Activated T-helper 1 cell treated with anti-CD3 and anti-CD28 coated beads, Interleukin-2, amount 50 U/mL, for 16 hours (primary cell): ENCODE measurements at places on chromosomes 2 and 18.

GRCh38 chr2:32523686-32524085 is 104.2 kb upstream of the TTC27 start:
- no peak for DNase-seq

- no peak for DNase-seq
These were observed 424.0 kb downstream of the RND3 start for GRCh38 chr2:150063432-150063889.

DNA sequence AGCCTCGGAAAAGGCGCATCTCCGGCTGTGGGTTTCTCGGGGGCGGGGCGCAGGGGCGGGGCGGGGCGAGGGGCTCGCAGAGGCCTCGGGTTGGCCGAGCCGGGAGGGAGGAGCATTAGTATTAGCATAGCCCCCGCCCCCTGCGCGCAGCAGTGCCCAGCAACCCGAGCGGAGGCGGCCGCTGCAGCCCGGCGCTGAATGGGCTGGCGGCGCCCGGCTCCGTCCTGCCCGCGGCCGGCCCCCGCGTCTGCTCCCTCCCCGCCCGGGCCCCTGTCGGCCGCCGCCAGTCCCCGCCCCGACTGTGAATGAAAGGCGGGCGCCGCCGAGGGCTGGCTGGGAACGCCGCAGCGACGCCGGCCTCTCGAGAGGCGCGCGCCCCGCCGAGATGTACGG is at the start of gene EFR3B:
Gene EFR3B, plus strand, starts transcription at position 149 of the 393 bp plus-strand sequence. Its CDS starts 237 bp downstream, at position 386.
- peak; percentile 74 for DNase-seq

DNA sequence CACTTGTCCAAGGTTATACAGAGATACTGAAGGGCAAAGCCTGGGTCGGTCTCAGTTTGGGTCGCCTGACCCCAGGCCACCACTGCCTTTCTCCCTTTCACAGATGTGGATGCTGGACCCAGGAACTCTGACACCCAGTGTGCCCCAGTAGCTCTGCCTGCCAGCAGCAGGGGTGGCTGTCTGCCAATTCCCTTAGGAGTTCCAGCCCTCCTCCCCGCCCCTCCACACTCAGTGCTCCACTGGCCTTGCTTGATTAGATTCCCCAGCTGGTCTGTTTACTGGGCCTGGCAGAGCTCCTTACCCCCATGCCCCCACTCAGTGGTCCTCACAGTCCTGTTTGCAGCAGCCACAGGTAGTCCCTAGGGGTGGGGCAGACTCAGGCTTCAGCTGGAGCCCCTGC is 75.5 kb downstream of the NPAS2 start:
- no peak for DNase-seq

DNA sequence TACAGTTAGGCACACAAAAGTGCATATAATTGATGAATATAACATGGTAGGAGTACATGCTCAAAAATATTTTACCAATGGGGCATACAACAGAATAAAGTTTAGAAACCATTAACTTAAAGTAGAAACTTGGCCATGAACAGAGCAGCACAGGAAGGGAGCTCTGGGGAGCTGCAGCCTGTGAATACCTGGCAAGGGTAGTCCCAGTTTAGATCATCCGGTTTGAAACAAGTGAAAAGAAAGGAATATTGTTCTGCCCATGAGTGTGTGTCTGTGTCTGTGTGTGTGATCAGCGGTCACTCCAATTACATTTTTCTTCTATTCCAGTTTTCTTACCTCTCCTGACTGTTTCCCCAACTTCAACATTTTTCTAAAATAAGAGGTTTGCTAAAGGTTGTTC is 233.0 kb downstream of the ALK start:
- no peak for DNase-seq

DNA sequence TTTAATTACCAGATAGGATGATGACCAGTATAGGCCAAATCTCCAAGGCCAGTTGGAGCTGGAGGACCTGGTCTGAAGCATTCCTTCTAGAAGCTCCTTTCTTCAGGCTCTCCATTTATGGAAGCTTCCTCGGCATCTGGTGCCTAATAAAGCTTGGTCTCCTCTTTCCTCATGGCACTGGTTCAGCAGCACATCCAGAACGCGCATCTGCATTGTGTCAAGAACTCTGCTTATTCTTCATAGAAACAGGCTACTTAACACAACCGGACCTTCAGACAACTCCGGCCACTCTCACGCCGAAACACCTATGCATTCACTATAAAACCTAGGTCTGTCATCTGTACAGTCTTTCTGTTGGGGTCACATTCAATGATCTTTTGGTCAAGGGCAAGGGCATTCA is 99.8 kb downstream of the COL6A3 start:
- DNase-seq, result no peak

DNA sequence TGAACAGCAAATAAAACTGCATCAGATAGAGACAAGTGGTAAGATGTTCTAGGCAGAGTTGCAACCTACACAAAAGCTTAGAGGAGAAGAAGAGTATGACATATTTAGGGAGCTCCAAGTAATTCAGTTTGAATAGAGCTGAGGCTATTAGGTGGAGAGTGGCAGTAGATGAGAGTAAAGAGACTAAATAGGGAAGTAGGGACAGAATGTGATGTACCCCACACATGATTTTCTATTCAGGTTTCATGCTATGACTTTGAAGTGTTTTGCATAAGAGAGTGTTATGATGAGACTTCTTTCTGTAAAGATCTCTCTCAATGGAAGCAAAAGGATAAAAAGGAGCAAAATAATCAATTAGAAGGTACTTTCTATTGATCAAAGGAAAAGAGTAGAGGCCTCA is 206.8 kb upstream of the ERBB4 start:
- DNase-seq, result no peak

DNA sequence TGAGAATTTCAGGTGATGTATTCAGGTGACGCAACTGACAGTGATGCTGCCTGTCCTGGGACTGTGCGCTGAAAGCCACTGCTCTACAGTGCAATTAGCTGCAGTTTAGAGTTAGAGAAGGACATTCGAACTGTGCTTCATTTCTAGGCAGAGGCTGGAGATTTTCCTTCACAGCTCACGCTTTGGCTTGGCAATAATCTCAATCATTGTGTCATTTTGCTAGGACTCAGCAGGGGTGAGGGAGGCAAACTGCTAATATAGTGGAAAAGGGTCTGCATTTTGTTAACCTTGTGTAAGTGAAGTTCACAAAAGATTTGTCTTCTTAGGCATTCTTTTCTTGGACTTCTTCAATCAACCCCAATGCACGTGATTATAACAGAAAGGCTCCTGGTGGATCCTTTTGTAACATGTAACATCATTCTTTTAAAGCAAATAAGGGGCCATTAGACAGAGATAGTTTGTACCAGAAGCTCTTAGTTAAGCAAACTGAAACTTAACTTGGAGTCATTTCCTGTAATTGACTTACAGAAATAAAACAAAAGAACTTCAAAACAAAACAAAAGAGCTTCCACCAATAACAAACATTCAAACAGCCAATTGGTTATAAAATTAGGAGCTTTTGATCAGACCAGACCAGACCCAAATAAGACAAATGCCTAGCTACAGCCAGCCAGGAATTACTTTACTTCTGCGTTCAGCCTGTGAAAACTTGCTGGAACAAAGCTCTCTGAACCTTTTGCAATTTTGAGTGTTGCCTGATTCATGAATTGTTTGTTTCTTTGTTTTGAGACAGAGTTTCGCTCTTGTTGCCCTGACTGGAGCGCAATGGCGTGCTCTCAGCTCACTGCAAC is 1376.3 kb upstream of the CELF4 start:
- DNase-seq, result no peak

GRCh38 chr2:49938268-49938667 is 784.0 kb upstream of the FSHR start:
- no peak for DNase-seq

GRCh38 chr2:229261599-229261998 is 9.5 kb downstream of the PID1 start:
- no peak for DNase-seq

GRCh38 chr2:30628341-30628740 is 178.9 kb downstream of the CAPN13 start:
- no peak for DNase-seq

DNA sequence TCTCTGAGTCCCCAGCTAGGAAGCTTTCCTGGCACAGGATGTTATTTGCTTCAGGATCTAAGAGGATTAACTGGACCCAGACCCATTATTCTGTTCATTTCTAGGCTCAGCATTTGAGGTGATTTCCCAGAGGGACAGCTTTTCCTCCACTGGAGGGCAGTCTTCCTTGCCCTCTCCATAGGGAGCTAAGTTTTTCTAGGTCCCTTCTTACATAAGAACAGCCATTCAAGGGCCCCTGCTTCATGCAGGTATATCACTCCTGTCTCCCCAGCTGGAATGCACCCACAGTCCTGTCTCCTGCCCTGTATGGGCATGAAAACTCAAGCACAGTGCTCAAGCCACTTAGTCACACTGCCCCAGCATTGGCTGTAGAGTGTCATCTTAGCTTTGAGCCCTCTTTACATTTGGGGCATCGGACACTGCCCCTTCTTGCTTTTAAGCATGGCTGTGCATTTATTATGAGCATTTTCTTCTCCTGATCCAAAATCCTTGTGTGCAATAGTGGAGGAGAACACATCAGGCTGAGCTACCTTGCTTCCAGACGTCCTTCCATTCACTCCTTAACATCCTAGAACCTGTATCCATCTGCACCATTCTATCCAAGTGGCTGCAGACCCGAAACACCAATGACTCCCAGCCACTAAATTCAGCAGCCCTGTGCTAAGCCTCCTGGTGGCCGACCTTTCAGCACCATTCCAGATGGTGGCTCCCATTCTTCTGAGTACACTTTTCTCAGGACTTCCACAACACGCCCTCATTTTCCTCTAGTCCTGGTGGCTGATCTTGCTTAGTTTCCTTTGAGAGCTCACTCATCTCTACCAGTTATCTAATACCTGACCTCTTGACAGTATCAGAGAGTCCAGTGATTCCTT is 80.0 kb downstream of the COPS8 start:
- no peak for DNase-seq

- no peak for DNase-seq
These were observed 34.2 kb downstream of the TMEM131 start for GRCh38 chr2:97961534-97961933.

DNA sequence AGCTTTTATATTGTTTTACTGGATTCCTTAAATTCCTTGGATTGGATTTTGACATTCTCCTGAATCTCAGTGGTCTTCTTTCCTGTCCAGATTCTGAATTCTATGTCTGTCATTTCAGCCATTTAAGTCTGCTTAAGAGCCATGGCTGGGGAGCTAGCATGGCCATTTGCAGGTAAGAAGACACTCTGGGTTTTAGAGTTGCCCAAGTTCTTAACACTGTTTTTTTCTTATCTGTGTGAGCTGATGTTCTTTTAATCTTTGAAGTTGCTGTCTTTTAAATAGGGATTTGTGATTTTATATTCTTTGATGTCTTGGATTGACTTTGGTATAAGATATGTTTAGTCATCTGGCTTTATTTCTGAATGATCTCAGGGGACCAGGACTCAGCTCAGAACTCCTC is 677.2 kb downstream of the CCDC85A start:
- no peak for DNase-seq

- no peak for DNase-seq
These were observed 10.2 kb downstream of the ACKR3 start for GRCh38 chr2:236579746-236580315.

GRCh38 chr2:8101614-8102277 is 580.1 kb upstream of the ID2 start:
- no peak for DNase-seq

- DNase-seq, result no peak
These were observed 71.8 kb upstream of the SEC11C start for GRCh38 chr18:59067873-59068272.

GRCh38 chr2:98489486-98489885 is 44.8 kb downstream of the INPP4A start:
- no peak for DNase-seq

DNA sequence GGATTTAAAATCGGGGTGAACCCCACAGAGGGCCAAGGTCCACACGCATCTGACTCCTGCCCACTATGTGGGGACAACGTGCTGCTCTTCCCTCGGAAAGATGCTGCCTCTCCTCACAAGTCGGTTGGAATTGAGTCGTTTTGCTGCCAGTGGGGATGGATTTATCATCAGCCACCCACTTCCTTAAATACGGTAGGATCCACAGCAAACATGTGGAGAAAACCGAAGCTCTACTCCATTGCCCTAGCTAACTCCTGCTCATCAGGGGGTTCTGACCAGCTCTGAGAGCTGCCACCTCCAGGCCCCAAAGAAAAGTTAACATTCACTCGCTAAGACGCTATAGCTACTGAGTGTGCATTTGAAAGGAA is 80.9 kb downstream of the CHRNA1 start:
- DNase-seq, result no peak
